Effector memory CD4-positive, alpha-beta T cell (primary cell): ENCODE measurements at places on chromosomes 3 and 15.

DNA sequence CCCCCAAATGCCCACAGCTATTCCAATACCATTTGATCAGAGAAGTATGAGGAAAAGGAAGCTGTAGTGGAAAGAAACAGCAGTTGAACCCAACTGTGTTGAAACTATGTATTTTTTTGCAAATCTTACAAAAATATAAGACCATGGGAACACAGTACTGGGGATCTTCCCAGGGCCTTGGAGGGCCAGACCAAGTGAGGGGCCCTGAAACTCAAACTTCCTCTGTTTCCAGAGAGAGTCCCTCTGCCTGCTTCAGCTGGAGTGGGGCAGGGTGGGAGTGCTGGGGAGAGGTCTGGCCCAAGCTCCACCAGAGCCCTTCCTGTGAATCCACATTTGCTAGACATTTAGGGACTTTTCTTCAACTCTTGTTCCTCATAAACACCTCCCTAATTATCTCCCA is 263.9 kb downstream of the CHST2 start:
- no peaks in the 10 kb centered on the region for H3K4me1 ChIP-seq
- H3K36me3 ChIP-seq, result no peaks in the 10 kb centered on the region
- no peak overlapping the region for H3K27ac ChIP-seq
- no peaks in the 10 kb centered on the region for H3K27me3 ChIP-seq
- DNase-seq, result no peak

- H3K36me3 ChIP-seq, result no peaks in the 10 kb centered on the region
- H3K4me1 ChIP-seq, result no peaks in the 10 kb centered on the region
- no peak overlapping the region for H3K4me3 ChIP-seq
- no peak overlapping the region for H3K27ac ChIP-seq
These were observed 567.1 kb downstream of the EDEM1 start for GRCh38 chr3:5754602-5755001.

DNA sequence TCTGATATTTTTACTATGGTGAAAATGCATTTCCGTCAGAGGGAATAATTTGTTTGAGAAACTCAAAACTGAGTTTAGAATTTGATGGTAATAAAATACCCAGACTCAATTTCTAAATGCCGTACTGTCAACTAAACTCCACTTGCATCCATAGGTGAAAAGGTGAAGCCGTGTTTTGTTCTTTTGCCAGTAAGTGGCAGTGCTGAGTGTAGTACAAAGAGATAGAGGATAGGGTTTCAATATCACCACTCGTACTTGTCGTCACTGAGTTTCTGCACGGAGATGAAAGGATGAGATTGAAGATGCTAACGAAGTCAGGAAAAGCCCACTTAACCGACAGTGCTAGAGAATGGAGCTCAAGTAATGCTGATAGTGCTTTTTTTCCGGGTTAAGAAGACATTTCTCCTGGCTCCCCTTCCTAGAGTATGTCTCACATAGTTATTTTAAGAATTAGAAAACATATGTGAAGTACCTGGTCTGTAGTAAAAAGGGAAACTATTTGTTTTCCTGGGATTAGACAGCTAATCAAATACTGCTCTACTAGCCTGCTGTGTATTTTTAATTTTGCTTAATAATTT is 345.1 kb downstream of the IL5RA start:
- DNase-seq, result no peak
- no peak overlapping the region for H3K4me3 ChIP-seq
- no peaks in the 10 kb centered on the region for H3K36me3 ChIP-seq
- no peak overlapping the region for H3K27ac ChIP-seq
- H3K27me3 ChIP-seq, result no peaks in the 10 kb centered on the region

DNA sequence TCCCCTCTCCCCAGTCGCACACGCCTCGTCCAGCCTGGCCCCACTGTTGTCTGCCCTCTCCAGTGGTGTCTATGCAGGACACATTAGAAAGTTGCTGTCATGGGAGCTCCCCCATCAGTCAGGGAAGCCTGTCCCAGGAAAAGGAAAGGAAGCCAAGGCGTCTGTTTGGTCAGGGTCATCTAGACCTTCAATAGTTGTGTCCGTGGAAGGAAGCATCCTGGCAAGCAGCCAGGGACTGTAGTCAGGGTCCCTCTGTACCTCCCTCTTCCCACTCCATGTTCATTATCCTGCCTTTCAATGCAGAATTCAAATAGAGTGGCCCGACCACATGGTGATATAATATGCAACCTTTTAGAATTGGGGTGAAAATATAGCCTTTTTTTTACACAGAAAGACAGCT is 60.7 kb upstream of the RAB6B start:
- no peak for DNase-seq
- H3K27me3 ChIP-seq, result no peaks in the 10 kb centered on the region
- H3K4me3 ChIP-seq, result no peak overlapping the region
- H3K27ac ChIP-seq, result no peak overlapping the region
- no peaks in the 10 kb centered on the region for H3K36me3 ChIP-seq
- no peaks in the 10 kb centered on the region for H3K4me1 ChIP-seq

DNA sequence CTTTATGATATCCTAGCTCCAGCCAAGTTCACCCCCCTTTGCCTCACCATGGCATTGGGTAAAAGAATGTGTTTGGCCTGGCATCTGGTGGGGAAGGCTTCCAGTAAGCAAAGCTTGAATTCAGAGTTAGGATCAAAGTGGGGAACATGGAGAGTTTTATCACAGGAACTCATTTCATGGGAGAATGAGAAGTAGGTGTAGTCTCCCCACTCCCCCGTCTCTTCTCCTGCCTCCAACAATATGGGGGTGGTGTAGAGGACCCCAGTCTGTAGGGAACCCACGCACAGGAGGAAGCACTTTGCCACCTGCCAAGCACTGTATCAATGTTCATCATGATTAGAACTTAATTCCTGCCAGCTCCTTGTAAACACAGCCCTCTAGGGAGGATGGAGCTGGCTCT is 200.5 kb downstream of the UACA start:
- no peak overlapping the region for H3K4me3 ChIP-seq
- peaks cover 35% of the 10 kb centered on the region for H3K4me1 ChIP-seq
- no peak for DNase-seq
- no peak overlapping the region for H3K27ac ChIP-seq
- H3K27me3 ChIP-seq, result no peaks in the 10 kb centered on the region
- no peaks in the 10 kb centered on the region for H3K36me3 ChIP-seq

DNA sequence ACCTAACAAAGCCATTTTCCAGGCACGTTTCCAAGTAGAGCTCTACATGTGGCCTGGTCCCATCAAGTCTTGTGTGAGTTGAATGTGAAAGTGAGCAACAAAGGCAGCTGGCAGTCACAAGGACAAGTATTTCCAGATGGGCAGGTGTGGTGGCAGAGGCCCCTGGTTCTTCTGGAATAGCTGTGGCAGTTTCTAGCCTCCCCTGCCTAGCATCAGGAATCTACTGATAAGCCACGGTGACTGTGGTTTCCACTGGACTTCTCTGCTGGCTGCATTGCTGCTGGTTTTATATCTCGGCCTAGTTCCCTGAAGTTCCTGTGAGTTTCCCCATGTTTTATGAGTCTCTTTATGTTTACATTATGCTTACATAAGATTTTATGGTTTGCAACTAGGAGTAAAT is 117.7 kb downstream of the GOLIM4 start:
- H3K4me1 ChIP-seq, result no peaks in the 10 kb centered on the region
- DNase-seq, result no peak
- no peaks in the 10 kb centered on the region for H3K27me3 ChIP-seq
- H3K36me3 ChIP-seq, result no peaks in the 10 kb centered on the region
- H3K4me3 ChIP-seq, result no peak overlapping the region

- H3K4me3 ChIP-seq, result no peak overlapping the region
- no peak overlapping the region for H3K27ac ChIP-seq
- H3K36me3 ChIP-seq, result no peaks in the 10 kb centered on the region
These were observed 122.4 kb downstream of the CBLB start for GRCh38 chr3:105746231-105746996.

DNA sequence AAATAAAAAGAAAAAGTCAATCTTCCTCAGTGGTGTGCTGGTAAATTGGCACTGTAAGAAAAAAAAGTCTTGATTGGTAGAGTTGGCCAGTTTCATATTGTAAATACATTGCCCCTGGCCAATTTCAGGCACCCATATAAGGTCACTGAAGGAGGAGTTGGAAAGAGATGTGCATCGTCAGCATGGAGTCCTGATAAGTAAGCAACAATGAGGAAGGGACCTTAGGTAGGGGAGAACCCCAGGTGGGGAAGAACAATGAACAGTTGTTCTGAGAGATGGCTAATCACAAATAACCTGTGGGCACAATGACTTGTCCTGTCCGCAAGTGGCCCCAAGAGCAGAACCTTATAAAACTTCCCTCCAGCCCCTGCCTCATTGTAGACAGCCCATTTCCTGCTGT is 8.6 kb upstream of the CYP8B1 start:
- H3K27ac ChIP-seq, result no peak overlapping the region
- no peaks in the 10 kb centered on the region for H3K27me3 ChIP-seq
- DNase-seq, result no peak
- no peak overlapping the region for H3K4me3 ChIP-seq

GRCh38 chr15:69450968-69451695 is 1.5 kb upstream of the RPLP1 start:
- peaks cover 14% of the 10 kb centered on the region for H3K4me1 ChIP-seq
- H3K36me3 ChIP-seq, result peaks cover 15% of the 10 kb centered on the region
- H3K27ac ChIP-seq, result no peak overlapping the region
- DNase-seq, result no peak
- H3K27me3 ChIP-seq, result no peaks in the 10 kb centered on the region

DNA sequence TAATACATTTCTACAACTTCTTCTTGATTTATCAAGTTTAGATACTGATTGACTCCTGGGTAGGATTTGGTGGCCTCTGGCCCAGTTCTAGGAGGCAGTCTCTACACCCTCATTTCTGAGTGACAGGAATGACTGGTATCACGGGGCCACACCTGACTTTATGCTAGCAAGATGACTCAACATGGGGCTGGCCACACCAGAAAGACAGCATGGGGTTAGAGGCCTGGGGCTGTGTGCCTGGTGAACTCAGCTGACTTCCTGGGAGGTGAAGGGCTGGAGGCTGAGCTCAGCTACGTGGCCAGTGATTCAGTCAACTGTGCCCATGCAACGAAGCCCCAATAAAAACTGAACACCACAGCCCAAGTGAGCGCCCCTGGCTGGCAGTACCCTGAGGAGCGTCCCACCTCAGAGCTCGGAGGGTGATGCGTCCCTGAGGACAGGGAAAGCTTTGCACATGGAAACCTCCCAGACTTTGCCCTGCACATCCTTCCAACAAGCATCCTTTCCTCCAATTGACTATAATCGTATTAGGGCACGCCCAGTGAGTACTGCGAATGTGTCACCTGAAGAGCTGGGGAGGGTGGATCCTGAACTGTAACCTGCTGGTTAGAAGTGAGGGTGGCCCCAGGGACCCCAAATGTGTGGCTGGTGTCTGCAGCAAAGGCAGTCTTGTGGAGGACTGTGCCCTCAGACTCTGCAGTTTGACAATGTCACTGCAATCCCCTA is 57.2 kb downstream of the NIPA2 start:
- H3K27me3 ChIP-seq, result no peaks in the 10 kb centered on the region
- no peaks in the 10 kb centered on the region for H3K4me1 ChIP-seq
- no peak overlapping the region for H3K27ac ChIP-seq
- H3K36me3 ChIP-seq, result no peaks in the 10 kb centered on the region

DNA sequence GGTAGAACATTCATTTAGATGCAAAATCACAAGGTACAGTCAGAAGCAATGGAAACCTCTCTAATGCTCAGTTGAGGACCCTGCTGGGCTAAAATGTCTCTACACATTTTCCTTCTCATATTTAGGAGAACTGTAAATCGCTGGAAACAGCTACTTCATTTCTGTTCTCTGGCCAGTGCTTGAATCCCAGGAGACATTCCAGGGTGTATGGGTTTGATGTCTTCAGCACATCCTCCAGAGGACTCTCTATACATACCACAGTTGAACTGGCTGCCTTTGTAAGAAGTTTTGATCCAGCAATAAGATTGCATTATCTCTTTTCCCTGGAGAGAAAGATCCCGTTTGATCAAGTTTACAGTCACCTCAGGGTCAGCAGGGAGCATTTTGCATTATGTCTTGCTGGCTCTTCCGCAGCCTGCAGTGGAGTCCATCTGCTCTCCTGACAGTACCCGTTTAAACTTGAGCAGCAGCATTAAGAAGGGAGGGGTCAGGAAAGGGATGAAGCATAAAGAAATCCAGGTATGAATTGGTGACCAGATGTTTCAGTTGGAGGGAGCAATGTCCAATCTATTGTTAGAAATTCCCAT is 676.0 kb downstream of the EPHA3 start:
- H3K4me3 ChIP-seq, result no peak overlapping the region
- no peaks in the 10 kb centered on the region for H3K27me3 ChIP-seq
- DNase-seq, result no peak
- H3K4me1 ChIP-seq, result no peaks in the 10 kb centered on the region

- DNase-seq, result no peak
- peaks cover 13% of the 10 kb centered on the region for H3K27me3 ChIP-seq
- no peaks in the 10 kb centered on the region for H3K36me3 ChIP-seq
- no peaks in the 10 kb centered on the region for H3K4me1 ChIP-seq
These were observed 33.1 kb upstream of the ALDH1L1 start for GRCh38 chr3:126213379-126214028.

DNA sequence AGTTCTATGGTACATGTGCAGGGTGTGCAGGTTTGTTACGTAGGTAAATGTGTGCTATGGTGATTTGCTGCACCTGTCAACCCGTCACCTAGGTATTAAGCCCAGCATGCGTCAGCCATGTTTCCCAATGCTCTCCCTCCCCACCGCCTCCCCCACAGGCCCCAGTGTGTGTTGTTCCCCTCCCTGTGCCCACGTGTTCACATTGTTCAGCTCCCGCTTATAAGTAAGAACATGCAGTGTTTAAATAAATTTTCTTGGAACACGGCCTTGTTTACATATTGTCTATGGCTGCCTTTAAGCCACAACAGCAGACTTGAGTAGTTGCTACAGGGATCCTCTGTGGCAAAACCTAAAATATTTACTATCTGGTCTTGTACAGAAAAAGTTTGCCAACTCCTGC is 41.3 kb upstream of the CORO2B start:
- no peak for DNase-seq
- H3K4me3 ChIP-seq, result no peak overlapping the region
- H3K36me3 ChIP-seq, result no peaks in the 10 kb centered on the region
- no peak overlapping the region for H3K27ac ChIP-seq

DNA sequence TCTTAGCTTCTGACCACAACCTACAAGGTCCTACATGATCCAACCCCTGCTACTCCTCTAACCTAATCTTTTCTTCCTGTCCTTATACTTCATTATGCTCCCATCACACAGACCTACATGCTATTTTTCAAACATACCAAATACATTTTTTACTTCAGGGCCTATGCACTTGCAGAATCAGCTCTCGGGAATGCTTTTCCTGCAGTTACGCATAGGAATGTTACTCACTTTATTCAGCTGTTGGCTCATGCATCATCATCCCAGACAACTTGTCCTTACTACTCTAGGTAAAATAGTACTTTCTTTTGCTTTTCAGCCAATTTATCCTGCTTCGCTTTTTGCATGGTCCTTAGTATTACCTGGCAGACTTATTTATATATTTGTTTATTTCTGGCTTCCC is 105.6 kb downstream of the OXSM start:
- no peaks in the 10 kb centered on the region for H3K27me3 ChIP-seq
- DNase-seq, result no peak
- H3K4me3 ChIP-seq, result no peak overlapping the region
- H3K27ac ChIP-seq, result no peak overlapping the region
- no peaks in the 10 kb centered on the region for H3K36me3 ChIP-seq
- no peaks in the 10 kb centered on the region for H3K4me1 ChIP-seq

GRCh38 chr15:80984856-80985255 is 4.8 kb downstream of the MESD start:
- no peak overlapping the region for H3K4me3 ChIP-seq
- no peak for DNase-seq
- peaks cover 7% of the 10 kb centered on the region for H3K36me3 ChIP-seq
- H3K27ac ChIP-seq, result no peak overlapping the region
- no peaks in the 10 kb centered on the region for H3K27me3 ChIP-seq
